ENCODE measurements at places on chromosomes 4 and X.
A peak's percentile ranks its signal among the peaks of the same experiment; 100 is the strongest.

DNA sequence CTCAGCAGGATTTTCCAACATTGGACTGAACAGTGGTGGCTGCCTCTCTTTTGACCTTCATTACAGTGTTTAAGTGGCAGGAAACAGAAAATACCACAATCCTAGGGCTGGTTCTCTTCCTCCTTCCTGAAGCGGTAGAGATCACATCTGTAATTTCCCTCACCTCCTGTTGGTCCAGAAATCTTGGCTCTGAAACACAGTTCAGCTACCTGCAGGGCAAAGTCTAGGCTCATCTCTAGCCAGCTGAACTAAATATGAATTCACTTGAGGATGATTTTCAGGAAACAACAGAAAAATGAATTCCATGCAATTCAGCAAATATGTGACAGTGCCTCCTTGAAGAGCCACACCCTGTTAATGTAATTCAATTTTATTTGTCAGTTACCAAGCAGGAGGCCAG, 531.9 kb downstream of the INPP4B start:
- DNase-seq, result no peak

- no peak for DNase-seq
Observed at GRCh38 chr4:150181536-150181935, 103.3 kb downstream of the DCLK2 start.

DNA sequence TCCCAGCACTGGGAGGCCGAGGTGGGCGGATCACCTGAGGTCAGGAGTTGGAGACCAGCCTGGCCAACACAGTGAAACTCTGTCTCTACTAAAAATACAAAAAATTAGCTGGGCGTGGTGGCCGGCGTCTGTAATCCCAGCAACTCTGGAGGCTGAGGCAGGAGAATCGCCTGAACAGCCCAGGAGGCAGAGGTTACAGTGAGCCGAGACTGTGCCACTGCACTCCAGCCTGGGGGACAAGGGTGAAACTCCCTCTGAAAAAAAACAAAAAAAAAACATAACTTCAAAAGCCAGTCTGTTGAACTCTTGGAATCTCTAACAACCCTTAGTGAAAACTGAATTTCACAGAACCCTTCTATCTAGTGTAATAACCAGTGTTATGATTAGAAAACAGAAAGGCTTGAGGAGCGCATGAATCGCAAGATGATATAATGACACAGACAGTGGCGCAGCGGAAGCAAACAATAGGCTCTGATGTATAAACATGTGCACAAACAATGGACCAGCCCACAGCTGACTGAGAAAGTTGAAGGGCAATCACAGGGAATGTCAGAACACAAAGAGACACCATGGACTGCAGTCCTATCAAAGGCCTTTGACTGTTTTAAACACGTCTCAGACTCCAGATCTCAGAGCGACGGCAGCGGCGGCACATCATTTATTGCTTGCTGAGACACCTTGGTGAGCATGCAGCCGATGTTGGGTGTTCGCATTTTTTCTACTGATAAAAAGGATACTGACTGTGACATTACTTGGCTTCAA, 81.6 kb downstream of the NSUN7 start:
- no peak for DNase-seq

DNA sequence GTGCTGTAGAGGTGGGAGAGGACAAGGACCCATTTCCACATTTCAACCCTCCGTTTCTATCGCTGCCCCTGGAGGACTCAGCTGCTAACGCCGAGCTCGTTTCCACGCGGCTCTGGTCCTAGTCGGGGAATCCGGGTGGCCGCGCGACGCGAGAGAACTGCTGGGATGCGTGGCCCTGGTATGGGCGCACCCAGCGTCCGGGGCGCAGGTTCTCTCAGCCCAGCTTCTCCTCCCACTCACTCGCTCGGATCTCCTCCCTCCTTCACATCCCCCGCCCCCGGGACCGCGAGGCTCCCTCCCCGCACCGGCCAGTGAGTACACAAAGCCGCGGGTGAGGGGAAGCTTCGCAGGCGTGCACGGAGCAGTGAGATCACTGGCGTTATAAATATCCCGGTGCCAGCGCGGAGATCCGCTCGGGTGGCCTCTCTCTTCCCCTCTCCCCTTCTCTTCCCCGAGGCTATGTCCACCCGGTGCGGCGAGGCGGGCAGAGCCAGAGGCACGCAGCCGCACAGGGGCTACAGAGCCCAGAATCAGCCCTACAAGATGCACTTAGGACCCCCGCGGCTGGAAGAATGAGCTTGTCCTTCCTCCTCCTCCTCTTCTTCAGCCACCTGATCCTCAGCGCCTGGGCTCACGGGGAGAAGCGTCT, at the start of gene FGF5:
FGF5 (plus strand) TSS at position 412 of the 649 bp plus-strand sequence; CDS start at position 573, 161 bp downstream.
- DNase-seq, result peak; percentile 46

GRCh38 chrX:50813843-50814661, at the start of gene SHROOM4:
Gene SHROOM4 (minus strand): TSS chrX:50814194. CDS start chrX:50814018, 176 bp downstream.
- no peak for DNase-seq

DNA sequence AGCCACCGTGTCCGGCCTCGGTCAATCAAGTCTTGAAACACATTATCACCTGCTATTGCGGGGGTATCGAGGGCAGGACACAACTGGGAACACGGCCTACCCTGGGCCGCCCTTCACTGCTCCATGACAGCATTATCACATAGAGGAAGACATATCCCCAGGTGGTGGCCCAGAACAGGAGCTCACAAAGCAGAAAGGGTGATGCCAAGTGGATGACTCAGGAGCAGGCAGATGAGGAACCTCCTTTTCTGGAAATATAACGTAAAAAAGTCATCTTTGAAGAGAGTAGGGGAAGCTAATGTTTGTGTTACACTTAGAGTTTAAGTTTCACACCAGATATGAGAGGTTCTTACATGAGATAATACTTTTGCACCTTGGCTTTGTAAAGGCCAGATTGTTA, 5.3 kb upstream of the SUPT20HL1 start:
- no peak for DNase-seq

DNA sequence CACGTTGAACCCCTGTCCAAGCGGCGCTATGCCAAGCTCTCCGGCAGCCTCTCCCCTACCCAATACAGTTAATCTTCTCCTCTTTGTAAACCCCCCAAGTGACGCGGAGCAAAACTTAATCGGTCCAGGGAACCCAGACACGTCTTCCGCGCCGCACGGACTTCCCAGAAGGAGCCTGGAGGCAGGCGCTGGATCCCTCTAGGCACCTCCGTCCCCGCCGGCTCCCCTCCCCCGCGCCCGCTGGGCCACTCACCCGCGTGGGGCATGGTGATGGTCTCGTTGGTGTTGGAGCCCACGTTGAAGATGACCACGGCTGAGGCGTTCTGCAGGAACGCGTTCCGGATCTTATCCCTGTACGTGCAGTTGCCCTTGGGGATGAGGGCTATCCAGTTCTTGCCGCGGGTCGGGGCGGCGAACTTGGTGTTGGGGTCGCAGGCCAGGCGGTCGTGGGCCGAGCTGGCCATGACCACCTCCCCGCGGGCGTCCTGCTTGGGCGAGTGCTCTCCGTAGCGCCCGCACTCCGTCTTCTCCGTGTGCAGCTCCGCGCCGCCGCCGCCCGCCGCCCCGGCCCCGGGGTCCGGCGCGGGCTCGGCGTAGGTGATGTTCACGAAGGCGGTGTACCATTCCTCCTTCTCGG, 1.1 kb downstream of the RNF150 start:
- DNase-seq, result no peak

GRCh38 chr4:139971111-139971510, 182.9 kb downstream of the MAML3 start:
- no peak for DNase-seq

- no peak for DNase-seq
Observed at GRCh38 chr4:15240764-15241163, 187.1 kb upstream of the C1QTNF7 start.

DNA sequence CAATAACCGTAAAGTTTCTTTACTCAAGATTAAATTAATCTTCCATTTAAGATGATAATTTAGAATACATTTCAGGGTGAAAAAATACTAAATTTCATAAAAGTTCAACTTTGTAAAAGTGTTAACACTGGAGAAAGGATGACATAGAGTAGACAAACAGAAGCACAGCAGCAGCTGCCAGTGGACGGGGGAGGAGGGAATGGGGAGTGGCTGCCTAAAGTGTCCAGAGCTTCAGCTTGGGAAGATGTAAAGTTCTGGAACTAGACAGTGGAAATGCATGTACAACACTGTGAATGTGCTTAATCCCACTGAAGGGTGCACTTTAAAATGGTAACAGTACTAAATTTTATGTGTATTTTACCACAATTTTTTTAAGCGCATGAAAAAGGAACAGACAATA, 39.9 kb downstream of the RELL1 start:
- DNase-seq, result no peak

DNA sequence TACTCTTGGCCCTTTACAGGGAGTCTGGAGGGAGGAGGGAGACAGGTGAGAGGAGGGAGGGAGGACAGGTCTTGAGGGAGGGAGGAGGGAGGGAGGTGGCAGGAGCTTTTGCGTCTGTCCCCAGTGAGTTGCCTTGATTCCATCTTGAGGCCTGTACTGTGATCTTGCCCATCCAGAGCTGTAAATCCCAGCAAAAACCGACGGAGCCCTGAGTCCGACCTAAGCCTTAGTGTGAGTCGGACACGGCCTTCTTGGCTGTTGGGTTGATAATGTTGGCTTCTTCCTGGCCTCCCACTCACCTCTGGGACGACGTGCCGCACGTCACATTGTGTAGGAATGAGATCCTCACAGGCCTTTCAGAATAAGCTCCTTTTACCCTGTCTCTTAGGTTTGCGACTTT, 72.5 kb downstream of the RGS12 start:
- DNase-seq, result no peak

- DNase-seq, result no peak
Observed at GRCh38 chrX:7946960-7947359, 19.7 kb upstream of the PNPLA4 start.

DNA sequence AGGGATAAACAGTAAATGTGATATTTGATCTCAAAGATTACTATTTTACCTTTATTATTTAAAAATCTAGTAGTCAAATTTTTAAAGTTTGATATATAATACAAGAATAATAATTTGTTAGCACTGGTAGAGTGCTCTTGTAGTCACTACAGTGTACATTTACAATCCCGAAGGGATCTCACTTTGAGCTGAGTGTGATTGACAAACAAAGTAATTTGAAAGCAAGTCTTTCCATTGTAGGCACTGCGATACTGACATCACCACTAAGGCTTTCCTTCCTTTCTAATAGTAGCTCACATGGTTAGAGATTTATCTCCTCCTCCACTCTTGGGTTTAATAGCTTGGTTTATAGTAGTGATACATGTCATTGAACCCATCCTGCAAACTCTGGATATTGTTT, 280.6 kb downstream of the PARM1 start:
- DNase-seq, result no peak

DNA sequence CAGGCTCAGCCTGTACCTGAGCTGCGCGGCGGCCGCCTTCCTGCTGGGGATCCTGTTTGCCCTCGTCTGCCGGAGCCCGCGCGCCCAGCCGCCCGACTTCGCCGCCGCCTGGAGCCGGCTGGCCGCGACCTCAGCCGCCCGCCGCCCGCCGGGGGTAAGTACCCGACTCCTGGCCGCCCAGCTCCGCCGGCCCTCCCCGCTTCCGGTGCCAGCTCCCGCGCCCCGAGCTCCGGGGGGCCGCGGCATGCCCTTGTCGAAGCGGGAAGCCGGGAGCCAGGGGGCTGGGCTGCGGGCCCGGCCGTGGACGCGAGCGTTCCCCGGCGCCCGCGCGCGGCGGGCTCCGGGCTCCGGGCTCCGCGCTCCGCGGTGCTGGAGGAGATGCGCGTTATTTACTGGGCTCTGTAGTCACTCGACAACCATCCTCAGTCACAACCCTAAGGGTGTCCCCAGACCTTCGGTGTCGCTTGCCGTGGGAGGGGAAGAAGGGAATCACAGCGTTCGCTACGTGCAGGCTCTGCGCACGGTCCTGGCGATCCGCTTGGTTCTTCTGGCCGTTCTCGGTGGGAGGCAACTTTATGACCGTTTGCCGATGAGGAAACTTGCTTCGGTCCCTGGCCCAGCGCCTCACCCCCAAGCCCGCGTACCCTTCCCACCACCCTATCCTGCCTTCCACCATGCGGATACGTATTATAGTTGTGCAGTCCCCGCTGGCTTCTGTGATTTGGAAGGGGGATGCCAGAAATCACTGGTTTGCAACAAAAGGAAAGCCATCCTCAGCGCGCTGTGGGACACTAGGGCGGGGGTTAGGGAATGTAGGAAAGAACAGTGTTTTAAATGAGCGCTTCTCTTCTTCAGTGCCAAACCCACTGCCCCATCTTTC, 944 bp downstream of the SNX25 start:
- no peak for DNase-seq

GRCh38 chrX:18674417-18674787, 2.5 kb upstream of the RS1 start:
- peak; percentile 48 for DNase-seq

GRCh38 chrX:6041630-6042029, 187.0 kb downstream of the NLGN4X start:
- DNase-seq, result no peak

DNA sequence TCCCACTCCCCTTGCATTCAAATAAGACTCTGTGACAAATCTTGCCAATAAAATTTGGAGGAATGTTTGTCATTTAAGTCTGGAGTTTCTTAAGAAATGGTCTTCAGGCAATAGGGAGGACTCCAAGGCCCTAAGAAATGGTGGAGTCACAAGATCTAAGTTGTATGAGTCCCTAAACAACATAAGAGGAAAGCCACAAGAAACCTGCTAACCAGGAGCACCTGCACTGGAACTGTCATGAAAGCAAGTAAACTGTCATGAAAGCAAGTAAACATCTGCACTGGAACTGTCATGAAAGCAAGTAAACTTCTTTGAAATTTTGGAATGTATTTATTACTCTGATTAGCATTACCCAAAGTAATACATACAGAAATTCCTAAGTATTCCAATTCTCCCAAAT, 3.5 kb downstream of the CNOT6L start:
- no peak for DNase-seq

- no peak for DNase-seq
Observed at GRCh38 chrX:86047174-86047935, at the start of gene CHM. Gene CHM (minus strand): TSS chrX:86047558. CDS start chrX:86047532, 26 bp downstream.

DNA sequence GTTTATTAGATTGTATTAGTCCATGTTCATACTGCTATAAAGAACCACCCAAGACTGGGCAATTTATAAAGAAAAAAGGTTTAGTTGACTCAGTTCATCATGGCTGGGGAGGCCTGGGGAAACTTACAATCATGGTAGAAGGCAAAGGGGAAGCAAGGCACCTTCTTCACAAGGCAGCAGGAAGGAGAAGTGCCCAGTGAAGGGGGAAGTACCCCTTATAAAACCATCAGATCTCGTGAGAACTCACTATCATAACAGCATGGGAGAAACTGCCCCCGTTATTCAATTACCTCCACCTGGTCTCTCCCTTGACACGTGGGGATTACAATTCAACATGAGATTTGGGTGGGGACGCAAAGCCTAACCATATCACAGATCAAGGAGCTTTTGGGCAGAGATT, 8.1 kb upstream of the HSD17B13 start:
- DNase-seq, result no peak

GRCh38 chr4:138405934-138406567, 163.9 kb upstream of the SLC7A11 start:
- DNase-seq, result no peak
